Nucleus accumbens (tissue), 56 donors: ENCODE measurements at places on chromosomes 13 and 19.

- DNase-seq = no peak
Measured at GRCh38 chr19:44812142-44812718, 3.3 kb downstream of the BCAM start.

DNA sequence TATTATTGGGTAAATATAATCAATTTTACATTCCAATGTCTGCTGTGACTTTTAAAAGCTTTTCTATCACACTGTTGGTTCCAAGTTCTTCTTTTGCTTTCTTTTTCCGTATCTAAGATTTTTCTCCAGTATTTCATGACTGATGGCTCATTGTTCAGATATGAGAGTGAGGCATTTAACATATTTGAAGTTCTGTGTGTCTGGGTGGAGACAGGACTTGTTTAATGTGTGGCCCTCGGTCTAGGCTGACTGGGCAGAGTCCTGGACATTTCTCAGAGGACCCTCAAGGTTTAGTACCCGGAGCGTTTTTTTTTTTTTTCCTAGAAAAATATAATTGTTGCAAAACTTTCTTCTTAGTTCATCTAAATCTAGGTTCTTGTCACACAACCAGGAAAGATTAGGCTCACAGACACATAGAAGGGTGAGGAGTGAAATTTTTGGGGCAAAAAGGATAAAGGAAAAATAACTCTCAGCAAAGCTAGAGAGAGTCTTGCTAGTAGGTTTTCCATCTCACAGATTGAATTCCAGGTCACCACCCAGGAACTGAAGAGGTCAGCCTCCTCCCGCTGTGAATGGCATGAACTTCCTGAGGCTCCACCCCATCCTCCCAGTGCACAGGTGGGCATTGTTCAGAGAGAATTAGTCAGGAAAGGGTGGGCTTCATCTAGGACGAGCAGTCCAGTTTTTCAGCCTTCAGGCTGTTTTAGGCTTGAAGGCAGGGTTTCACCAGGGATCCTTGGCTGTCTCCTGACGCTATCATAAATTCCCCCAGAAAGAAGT is 1002.4 kb upstream of the PCDH9 start:
- DNase-seq = no peak

- DNase-seq = no peak
Measured at GRCh38 chr13:80630685-80631121, 289.8 kb upstream of the SPRY2 start.

DNA sequence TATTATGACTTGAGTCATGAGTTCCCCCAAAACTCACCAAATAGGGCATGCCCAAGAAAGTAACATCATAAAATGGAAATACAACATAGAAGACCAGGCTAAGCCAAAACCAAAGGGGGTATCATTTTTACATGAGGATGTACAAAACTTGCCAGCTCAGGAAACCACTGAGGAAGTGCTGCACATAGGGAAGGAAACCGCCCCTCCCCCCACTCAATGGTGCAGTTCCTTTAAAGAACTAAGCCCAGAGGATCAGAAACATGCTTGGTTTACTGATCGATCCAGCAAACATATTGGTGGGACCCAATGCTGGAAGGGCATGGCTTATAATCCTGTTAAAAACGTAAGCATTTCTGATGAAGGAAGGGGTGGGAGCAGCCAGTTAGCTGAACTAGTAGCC is 4.2 kb upstream of the ZNF486 start:
- no peak for DNase-seq

DNA sequence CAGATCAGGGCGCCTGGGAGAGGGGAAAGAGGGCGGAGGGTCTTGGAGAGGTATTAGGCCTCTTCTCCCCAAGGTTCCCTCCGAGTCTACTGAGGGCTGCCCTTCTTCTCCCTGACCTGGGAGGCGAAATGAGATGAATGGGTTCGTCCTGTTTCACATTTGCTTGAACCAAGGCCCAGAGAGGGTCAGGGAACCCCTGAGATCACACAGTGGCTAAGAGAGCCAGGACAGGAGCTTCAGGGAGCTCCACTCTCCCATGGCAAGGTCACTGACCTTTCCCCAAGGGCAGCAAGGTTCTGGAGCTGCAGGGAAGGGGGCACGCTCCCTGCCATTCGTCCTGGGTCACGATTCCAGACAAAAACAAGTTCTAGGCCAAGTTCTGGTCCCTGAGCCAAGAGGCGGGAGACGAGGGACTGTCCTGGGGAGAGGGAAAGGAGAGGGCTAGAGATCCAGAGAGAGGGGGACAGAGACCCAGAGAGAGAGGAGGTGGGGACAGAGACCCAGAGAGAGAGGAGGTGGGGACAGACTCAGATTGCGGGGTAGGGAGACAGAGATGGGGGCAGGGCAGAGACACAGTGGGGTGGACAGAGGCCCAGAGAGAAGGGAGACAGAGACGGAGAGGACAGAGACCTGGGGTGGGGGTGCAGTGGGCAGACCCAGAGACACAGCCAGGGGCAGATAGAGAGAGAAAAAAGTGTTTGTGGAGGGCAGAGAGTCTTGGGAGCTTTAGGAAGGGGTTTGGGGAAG is 541 bp downstream of the ASPDH start:
- no peak for DNase-seq
